Right lobe of liver (tissue), 6 donors: ENCODE measurements at places on chromosomes 13 and 19. TPM values are rescaled to one million over a fixed set of nuclear protein-coding genes. Genes with fewer than 3 reads are reported as not detected.

DNA sequence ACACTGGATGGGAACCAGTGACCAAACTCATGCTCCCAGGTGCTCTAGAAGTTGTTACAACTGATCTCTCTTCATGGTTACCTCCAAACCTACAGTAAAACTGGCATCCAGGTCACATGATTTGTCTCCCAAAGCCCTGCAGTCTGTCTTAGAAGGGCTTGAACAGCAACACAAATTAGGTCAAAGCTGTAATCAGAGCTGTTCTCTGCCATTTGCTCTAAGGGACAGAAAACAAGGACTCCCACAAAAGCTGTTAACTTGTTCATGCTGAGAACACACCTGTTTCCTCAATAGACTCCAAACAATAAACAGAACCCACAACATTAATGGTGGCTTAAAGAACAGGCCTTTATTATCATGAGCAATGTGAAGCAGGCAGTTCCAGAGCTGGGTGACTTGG lies 8.0 kb downstream of the ZNF671 start:
- H3K27me3 ChIP-seq: no peaks in the 10 kb centered on the region
- no peak for DNase-seq
- peaks cover 13% of the 10 kb centered on the region for H3K36me3 ChIP-seq
- H3K4me3 ChIP-seq: no peak overlapping the region
- no peaks in the 10 kb centered on the region for H3K4me1 ChIP-seq

The KCTD12 gene
- 10.9 TPM for total RNA-seq

DNA sequence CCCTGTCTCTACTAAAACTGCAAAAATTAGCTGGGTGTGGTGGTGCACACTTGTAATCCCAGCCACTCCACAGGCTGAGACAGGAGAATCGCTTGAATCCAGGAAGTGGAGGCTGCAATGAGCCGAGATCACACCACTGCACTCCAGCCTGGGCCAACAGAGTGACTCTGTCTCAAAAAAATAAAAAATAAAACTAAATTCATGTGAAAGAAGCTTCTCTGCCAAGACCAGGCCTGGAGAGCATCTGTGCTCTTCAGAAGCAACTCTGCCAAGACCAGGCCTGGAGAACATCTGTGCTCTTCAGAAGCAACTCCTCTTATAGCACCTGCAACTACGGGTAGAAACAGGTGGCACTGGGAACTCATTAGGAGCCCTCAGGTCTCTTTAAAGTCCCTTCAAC lies 37.7 kb downstream of the CRYL1 start:
- H3K27ac ChIP-seq: no peak overlapping the region
- no peak for DNase-seq
- peaks cover 11% of the 10 kb centered on the region for H3K36me3 ChIP-seq
- H3K27me3 ChIP-seq: no peaks in the 10 kb centered on the region
- no peaks in the 10 kb centered on the region for H3K4me1 ChIP-seq

The FFAR1 gene
- total RNA-seq: not detected

The ZNF580 gene
- total RNA-seq: 11.6 TPM

The PSG3 gene
- total RNA-seq: not detected

The LRFN3 gene
- 6.9 TPM for total RNA-seq

GRCh38 chr13:58463841-58464240 lies 832.3 kb downstream of the PCDH17 start:
- no peaks in the 10 kb centered on the region for H3K4me1 ChIP-seq
- no peak for DNase-seq

DNA sequence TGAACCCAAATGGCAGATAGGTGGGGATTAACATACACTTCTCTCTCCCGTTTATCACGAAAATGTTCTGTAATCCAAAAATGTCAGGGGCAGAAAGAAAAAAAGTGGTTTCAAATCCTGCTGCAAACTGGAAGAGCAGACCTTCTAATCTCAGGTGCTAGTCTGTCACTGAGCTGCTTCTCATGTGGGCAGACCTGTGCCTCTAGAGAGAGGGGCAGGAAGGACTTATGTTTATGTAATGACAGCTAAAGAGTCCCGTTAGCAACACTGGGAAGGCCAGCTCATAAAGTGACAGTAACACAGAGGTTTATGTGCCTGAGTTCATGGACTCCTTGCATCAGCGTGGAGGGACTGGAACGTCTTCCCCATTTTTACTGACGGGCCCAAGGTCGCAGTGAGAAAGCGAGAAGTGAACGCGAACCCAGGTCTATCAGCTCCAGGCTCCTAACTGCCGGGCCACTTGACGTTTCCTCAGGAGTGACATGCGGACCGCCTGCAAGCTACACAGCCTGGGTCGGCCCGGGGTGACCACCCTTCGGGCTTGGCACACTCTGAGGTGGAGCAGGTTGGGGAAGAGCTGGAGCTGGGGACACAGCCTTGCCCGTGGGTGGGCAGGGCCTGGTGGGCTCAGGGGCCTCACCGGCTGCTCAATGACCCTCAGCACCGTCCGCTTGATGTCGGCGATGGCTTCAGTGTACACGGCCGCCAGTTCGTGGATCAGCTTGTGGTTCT lies 9.6 kb upstream of the RSPH6A start:
- no peaks in the 10 kb centered on the region for H3K27me3 ChIP-seq
- peaks cover 16% of the 10 kb centered on the region for H3K36me3 ChIP-seq
- no peak overlapping the region for H3K4me3 ChIP-seq
- no peaks in the 10 kb centered on the region for H3K4me1 ChIP-seq

GRCh38 chr13:110826861-110827672 lies 87.8 kb downstream of the ANKRD10 start:
- no peak overlapping the region for H3K27ac ChIP-seq
- H3K4me1 ChIP-seq: no peaks in the 10 kb centered on the region
- H3K36me3 ChIP-seq: no peaks in the 10 kb centered on the region
- peak; percentile 60 for DNase-seq

The MYPOP gene
- total RNA-seq: 4.7 TPM

The NLRP7 gene
- total RNA-seq: not detected

DNA sequence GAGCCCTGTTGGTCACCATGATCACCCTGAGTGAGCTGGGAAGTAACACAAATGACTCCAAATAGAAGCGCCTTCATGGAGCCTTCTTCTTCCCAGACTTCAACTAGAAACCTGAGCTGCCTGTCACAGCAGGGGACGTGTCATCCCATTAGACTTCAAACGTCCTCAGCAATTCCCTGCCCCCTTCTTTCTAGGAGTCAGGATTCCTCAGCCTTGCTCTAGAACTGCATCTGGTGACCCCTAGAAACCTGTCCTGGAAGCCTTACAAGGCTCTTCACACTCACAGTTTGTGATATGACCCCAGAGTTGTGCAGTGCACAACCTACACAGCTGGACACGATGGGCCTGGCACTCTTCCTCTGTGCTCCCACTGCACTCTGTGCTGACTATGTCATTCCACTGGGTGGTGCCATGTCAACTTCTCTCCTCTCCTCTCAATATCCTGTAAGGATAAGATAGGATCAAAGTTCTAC lies 23.6 kb upstream of the TTYH1 start:
- no peak overlapping the region for H3K4me3 ChIP-seq
- no peak overlapping the region for H3K27ac ChIP-seq
- no peak for DNase-seq
- peaks cover 5% of the 10 kb centered on the region for H3K27me3 ChIP-seq

DNA sequence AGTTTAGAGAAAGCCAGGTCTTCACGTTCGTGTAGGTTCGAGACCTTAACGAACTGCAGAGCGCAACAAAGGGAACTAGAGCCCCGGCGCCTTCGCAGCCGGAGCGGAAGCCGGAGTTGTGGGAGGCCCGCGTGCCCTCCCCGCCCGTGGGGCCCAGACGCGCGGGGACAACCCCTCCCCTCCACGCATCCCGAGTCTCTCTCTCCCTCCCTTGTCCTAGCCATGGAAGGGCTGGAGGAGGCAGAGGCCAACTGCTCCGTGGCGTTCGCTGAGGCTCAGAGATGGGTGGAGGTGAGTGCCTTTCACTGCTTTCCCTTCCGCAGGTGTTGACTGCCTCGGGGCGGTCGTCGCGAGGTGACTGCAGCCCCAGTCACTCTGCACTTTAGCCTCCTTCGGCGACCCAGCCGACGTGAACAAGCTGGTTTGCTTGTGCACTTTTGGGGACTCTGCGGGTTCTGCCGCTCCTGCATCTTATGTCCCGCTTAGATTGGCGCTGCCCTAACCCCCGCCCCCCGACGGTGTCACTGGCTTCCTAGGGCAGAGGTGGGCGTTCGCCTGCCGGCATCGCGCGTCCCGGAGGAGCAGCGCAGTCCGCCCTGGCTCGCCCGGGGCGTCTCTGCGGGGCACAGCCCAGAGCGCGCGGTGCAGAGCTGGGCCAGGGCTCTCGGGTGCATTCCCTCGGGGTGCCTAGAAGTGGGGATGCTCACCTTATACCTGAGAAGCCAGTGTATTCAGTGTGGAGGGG lies 478 bp downstream of the LMO7 start:
- H3K27ac ChIP-seq: no peak overlapping the region
- H3K4me1 ChIP-seq: no peaks in the 10 kb centered on the region
- DNase-seq: peak; percentile 24
- H3K4me3 ChIP-seq: peak overlapping the region; percentile 58
- H3K27me3 ChIP-seq: peaks cover 6% of the 10 kb centered on the region

GRCh38 chr19:3494051-3494450 lies 6.4 kb downstream of the DOHH start:
- no peak for DNase-seq
- H3K27ac ChIP-seq: no peak overlapping the region
- H3K36me3 ChIP-seq: no peaks in the 10 kb centered on the region
- peaks cover 2% of the 10 kb centered on the region for H3K4me1 ChIP-seq
- H3K4me3 ChIP-seq: no peak overlapping the region

DNA sequence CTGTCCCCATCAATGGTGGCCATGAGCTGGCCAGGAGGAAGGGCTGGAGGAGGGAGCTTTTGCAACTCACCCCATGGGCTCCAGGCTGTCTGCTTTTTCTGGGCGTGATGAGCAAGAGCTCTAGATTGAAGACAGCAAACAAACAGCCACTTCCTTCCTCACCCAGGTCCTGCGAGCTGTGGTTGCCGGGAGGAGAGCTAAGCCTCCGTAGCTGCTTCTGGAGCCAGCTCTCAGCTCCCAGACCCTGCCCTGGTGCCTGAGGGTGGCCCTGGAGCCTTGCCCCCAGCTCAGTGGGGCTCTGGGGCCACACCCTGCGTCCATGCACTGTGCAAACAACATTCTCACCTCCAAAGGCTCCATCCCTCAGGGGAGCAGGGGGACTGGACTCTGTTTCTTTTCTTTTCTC lies 6.2 kb downstream of the MYO1F start:
- H3K27me3 ChIP-seq: no peaks in the 10 kb centered on the region
- no peak overlapping the region for H3K4me3 ChIP-seq

GRCh38 chr19:11377237-11377636 lies 2.8 kb downstream of the SWSAP1 start:
- H3K4me3 ChIP-seq: no peak overlapping the region
- no peak overlapping the region for H3K27ac ChIP-seq
- H3K27me3 ChIP-seq: no peaks in the 10 kb centered on the region
- no peaks in the 10 kb centered on the region for H3K36me3 ChIP-seq
- DNase-seq: no peak
- peaks cover 34% of the 10 kb centered on the region for H3K4me1 ChIP-seq

DNA sequence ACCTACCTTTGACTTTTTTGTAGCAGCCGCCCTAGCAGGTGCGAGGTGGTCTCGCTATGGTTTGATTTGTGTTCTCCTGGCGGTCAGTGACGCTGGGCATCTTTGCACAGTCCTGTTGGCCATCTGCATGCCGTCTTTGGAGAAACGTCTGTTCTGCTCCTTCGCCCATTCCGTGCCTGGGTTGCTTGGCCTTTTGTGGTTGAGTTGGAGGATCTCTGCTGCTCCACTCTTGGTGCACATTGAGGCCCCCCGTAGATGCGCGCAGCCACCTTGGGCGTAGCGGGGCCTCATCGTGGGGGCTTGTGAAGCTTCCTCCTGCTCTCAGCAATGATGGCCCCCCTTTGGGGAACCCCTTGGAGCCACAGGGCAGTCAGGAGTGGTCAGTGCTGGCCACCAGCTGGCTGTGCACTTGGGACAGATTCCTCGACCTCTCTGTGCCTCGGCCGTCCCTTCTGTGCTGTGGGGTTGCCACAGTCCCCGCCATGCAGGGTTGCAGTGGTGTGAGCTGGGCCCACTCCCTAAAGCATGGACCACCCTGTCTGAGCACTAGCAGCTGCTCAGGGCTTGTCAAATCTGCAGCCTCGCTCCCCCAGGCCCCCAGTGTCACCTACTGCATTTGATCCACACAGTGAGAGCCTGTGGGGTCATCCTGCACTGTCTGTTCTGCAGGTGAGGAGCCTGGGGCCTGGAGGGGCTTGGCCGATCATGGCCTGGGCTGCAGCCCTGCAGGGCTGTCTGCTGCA lies 170.8 kb downstream of the KDM4B start:
- no peak overlapping the region for H3K27ac ChIP-seq
- no peaks in the 10 kb centered on the region for H3K27me3 ChIP-seq
- no peak for DNase-seq
- no peaks in the 10 kb centered on the region for H3K4me1 ChIP-seq
- peaks cover 3% of the 10 kb centered on the region for H3K36me3 ChIP-seq
- H3K4me3 ChIP-seq: no peak overlapping the region

The ZFR2 gene
- total RNA-seq: not detected

DNA sequence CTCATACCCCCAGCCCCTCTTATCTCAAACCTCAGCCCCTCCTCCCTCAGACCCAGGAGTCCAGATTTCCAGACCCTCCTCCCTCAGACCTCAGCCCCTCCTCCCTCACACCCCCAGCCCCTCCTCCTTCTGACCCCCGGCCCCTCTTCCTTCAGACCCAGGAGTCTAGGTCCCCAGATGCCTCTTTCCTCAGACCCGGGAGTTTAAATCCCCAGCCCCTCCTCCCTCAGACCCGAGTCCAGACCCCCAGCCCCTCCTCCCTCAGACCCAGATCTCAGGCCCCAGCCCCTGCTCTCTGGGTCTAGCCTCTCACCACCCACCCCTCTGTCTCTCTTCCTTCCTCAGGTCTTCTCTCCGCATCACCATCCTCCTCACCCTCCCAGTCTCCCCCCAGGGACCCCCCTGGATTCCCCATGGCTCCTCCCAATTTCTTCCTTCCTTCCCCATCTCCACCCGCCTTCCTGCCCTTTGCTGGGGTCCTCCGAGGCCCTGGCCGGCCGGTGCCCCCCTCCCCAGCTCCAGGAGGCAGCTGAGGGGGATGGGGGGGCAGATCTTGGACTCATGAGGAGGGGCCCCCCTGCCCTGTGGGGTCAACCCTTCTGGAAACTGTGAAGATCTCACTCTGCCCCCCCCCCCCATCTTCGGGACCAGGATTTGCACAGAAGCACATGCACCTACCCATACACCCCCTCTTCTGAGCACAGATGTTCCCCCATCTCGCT lies 10.7 kb downstream of the BCL3 start:
- H3K27ac ChIP-seq: no peak overlapping the region
- H3K4me1 ChIP-seq: no peaks in the 10 kb centered on the region
- H3K36me3 ChIP-seq: peaks cover 25% of the 10 kb centered on the region
- no peak overlapping the region for H3K4me3 ChIP-seq
- no peak for DNase-seq

GRCh38 chr13:46554951-46555350 lies 2.0 kb downstream of the LRCH1 start:
- no peak for DNase-seq
- H3K4me1 ChIP-seq: peaks cover 10% of the 10 kb centered on the region
- H3K36me3 ChIP-seq: no peaks in the 10 kb centered on the region
- no peaks in the 10 kb centered on the region for H3K27me3 ChIP-seq
- H3K27ac ChIP-seq: peak overlapping the region; percentile 94

GRCh38 chr19:18677156-18677555 lies 6.3 kb upstream of the CRTC1 start:
- DNase-seq: no peak
- H3K4me1 ChIP-seq: no peaks in the 10 kb centered on the region
- H3K4me3 ChIP-seq: no peak overlapping the region
- no peak overlapping the region for H3K27ac ChIP-seq
- H3K27me3 ChIP-seq: no peaks in the 10 kb centered on the region

The GNG7 gene
- 2.2 TPM for total RNA-seq

The ZNF723 gene
- not detected for total RNA-seq
